ENCODE measurements at places on chromosomes 2 and 18.
A peak's percentile ranks its signal among the peaks of the same experiment; 100 is the strongest.

DNA sequence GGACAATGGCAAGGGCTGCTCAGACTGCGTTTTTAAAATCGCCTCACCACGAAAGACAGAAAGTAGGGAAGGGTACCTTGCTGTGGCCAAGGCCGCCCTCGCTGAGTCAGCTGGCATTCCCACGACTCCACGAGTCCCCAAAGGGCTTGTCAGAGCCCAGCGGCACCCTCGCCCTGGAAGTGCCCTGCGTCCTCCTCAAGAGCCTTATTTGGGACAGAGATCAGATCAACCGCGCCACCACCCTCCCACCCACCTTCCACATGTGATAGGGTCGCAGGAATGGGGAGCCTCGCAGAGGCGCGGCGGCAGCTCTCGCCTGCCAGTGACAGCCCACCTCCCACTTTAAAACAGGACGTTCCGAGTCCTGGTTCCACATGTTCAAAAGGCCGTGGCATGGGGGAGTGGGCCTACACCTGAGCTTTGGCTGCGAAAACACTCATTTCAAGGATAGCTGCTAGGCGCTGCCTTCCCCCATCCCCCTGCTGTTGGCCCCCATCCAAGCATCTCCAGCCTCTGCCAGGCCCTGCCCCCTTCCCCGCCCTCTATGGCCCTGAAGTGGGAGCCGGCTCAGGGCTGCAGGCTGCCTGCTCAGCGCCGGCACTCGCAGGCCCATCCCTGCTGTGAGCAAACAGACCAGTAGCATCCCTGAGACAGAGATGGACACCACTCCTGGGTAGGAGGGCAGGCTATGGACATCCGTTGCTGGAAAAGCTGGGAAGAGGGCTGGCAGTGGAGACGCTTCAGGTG, 38.1 kb upstream of the ARHGEF4 start:
- peak overlapping the region; percentile 57 for H3K4me3 ChIP-seq
- no peaks in the 10 kb centered on the region for H3K36me3 ChIP-seq
- peak overlapping the region; percentile 71 for H3K27ac ChIP-seq
- no peaks in the 10 kb centered on the region for H3K27me3 ChIP-seq

- no peaks in the 10 kb centered on the region for H3K27me3 ChIP-seq
- H3K36me3 ChIP-seq: no peaks in the 10 kb centered on the region
- DNase-seq: no peak
- no peak overlapping the region for H3K4me3 ChIP-seq
- H3K4me1 ChIP-seq: no peaks in the 10 kb centered on the region
Observed at GRCh38 chr2:64036034-64036705, 16.9 kb upstream of the VPS54 start.

- no peak overlapping the region for H3K27ac ChIP-seq
- H3K36me3 ChIP-seq: no peaks in the 10 kb centered on the region
- H3K27me3 ChIP-seq: no peaks in the 10 kb centered on the region
- H3K4me3 ChIP-seq: no peak overlapping the region
Observed at GRCh38 chr2:68426446-68426845, 40.6 kb downstream of the FBXO48 start.

DNA sequence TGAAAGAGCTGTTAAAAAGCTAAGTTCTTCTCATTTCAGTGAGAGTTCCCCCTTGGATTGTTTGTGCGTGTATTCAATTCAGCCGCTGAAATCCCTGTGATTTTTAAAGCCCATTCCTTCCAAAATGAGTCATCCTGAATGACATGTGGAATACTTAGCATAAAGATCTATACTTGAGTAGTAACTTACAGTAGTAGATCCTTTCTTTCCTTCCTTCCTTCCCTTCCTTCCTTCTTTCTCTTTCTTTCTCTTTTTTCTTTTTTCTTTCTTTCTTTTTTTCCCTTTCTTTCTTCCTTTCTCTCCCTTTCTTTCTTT, 18.2 kb upstream of the SOX11 start:
- H3K27me3 ChIP-seq: peaks cover 9% of the 10 kb centered on the region
- H3K4me1 ChIP-seq: no peaks in the 10 kb centered on the region
- no peak for DNase-seq
- H3K4me3 ChIP-seq: no peak overlapping the region
- H3K27ac ChIP-seq: no peak overlapping the region

- no peak overlapping the region for H3K4me3 ChIP-seq
- DNase-seq: peak; percentile 52
- no peaks in the 10 kb centered on the region for H3K27me3 ChIP-seq
- H3K27ac ChIP-seq: peak overlapping the region; percentile 80
- H3K36me3 ChIP-seq: no peaks in the 10 kb centered on the region
- H3K4me1 ChIP-seq: peaks cover 5% of the 10 kb centered on the region
Observed at GRCh38 chr2:30690126-30690561, 117.1 kb downstream of the CAPN13 start.

GRCh38 chr2:239315308-239315707, 85.5 kb downstream of the HDAC4 start:
- peaks cover 12% of the 10 kb centered on the region for H3K4me1 ChIP-seq
- no peaks in the 10 kb centered on the region for H3K36me3 ChIP-seq
- no peak overlapping the region for H3K4me3 ChIP-seq
- peak; percentile 9 for DNase-seq
- no peak overlapping the region for H3K27ac ChIP-seq

DNA sequence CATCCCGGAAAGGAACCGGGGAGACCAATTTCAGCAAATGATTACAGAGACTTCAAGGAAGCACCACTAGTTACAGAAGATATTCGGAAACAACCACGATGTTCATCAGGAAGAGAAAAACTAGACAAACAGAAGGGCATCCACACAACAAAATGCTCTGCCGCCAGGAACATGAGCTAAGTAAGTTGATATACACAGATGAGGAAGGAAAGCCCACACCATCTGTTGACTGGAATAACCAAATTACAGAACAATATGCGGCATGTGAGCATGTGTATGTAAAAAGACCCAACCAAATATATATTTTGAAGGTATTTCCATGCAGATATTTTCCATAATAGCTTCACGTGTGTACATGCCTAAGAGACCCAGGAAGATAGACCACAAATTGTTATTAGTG, 47.0 kb downstream of the ACKR3 start:
- DNase-seq: no peak
- no peaks in the 10 kb centered on the region for H3K36me3 ChIP-seq
- H3K27ac ChIP-seq: no peak overlapping the region
- no peaks in the 10 kb centered on the region for H3K4me1 ChIP-seq

GRCh38 chr18:28602391-28602790, 425.5 kb upstream of the CDH2 start:
- no peak for DNase-seq
- no peak overlapping the region for H3K27ac ChIP-seq
- H3K4me3 ChIP-seq: no peak overlapping the region
- H3K4me1 ChIP-seq: no peaks in the 10 kb centered on the region
- no peaks in the 10 kb centered on the region for H3K27me3 ChIP-seq
- H3K36me3 ChIP-seq: no peaks in the 10 kb centered on the region

DNA sequence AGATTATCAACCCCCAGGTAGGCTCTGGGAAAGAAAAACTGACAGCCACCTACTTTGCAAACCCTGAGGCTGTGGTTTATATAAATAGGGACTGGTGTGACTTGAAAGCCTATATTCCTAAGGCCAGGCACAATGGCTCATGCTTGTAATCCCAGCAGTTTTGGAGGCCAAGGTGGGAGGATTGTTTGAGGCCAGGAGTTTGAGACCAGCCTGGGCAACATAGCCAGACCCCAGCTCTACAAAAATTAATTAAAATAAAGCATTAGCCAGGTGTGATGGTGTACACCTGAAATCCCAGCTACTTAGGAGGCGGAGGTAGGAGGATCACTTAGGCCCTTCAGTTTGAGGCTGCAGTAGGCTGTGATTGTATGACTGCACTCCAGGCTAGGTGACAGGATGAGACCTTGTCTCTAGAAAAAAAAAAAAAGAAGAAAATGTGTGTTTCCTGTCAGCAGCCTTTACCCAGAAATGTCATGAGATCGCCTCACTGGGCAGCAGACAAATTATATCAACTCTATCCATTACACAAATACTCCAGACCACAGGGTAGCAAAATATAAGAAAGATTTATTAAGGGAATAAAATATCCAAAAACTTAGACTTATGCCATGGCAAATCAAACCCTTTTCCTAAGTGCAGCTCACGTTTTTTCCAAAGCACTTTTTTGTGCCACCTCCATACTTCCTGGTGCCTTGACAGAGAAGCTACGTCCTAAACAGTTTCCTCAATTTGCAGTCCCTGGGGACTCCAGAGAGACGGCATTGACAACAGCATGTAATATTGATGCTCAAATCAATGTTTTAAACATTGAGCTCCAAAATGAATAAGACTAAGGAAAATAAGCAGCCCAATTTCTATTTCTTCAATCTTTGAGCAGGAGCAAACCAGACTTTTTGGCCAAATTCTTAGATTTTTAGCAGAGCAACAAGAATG, 190.8 kb upstream of the NDUFV2 start:
- no peak overlapping the region for H3K27ac ChIP-seq
- H3K4me1 ChIP-seq: no peaks in the 10 kb centered on the region
- no peak overlapping the region for H3K4me3 ChIP-seq
- DNase-seq: no peak
- no peaks in the 10 kb centered on the region for H3K27me3 ChIP-seq

- no peaks in the 10 kb centered on the region for H3K36me3 ChIP-seq
- no peak for DNase-seq
- H3K27me3 ChIP-seq: no peaks in the 10 kb centered on the region
Observed at GRCh38 chr18:45780568-45780967, 44.9 kb upstream of the SIGLEC15 start.

DNA sequence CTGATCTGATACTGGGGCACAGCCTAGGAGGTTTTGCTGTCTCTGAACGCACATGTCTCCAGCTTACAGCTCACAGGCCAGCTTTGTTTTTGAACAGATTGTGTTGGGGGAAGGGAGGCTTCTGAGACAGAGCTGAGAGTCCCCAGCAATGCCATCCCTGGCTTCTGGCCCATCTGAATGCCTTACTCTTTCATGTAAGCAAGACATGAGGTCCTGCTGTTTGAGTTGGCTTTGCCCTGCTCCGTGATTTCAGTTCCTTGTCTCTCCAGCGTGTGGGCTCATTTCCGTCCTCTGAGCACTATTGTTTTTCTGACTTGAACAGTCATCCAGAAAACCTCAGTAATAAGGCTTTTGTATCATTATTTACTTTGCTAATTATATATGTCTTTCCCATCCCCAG, 194.9 kb upstream of the TNP1 start:
- no peaks in the 10 kb centered on the region for H3K36me3 ChIP-seq
- no peak for DNase-seq
- no peaks in the 10 kb centered on the region for H3K4me1 ChIP-seq
- H3K27me3 ChIP-seq: no peaks in the 10 kb centered on the region
- H3K4me3 ChIP-seq: no peak overlapping the region

DNA sequence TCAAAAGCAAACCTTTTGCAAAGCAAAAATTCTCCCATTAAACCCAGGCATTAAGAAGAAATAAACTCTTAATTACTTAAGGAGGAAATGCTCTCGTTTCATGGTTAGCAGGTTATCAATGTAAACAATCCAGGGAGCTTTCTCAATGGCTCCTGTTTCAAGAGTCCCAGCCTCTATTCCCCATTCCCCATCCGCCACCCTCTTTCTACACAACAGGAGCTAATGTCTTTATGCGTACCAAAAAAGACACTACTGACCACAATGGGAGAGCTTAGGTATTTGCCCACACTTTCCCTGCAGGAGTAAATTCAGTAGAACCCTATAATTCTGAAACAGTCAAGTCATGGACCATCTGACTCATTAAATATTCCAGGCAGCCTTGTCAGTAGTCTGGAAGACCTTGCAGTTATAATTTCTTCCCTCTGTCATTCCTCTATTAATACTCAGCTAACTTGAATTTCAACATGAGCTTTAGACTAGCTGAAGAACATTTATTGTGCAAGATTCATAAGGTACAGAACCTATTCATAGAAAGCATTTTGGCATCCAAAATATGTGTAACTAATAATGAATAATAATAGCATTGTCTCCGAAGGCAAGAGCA, 48.6 kb downstream of the SLC8A1 start:
- H3K4me1 ChIP-seq: no peaks in the 10 kb centered on the region
- no peak overlapping the region for H3K4me3 ChIP-seq

GRCh38 chr18:63186520-63187222, 132.9 kb downstream of the BCL2 start:
- no peaks in the 10 kb centered on the region for H3K27me3 ChIP-seq
- DNase-seq: no peak
- peak overlapping the region; percentile 74 for H3K27ac ChIP-seq
- no peaks in the 10 kb centered on the region for H3K36me3 ChIP-seq
- H3K4me3 ChIP-seq: no peak overlapping the region

DNA sequence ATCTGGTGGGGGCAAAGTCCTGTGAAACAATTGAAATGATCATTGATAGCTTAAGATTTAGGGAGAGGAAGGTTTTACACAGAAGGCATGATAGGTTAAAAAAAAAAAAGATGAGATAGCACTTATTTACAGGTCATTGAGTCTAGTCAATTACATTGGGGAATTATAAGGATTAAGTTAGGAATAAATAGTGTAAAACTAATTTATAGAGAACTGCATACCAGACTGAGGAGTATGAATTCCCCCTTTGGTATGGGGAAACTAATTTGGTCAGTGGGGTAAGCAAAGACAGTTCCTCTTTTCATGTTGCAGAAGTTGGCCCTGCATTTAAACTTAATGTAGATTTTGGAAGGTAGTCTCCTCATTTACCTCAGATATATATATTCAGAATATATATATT, 10.8 kb downstream of the GLS start:
- H3K27me3 ChIP-seq: no peaks in the 10 kb centered on the region
- H3K36me3 ChIP-seq: no peaks in the 10 kb centered on the region
- no peak overlapping the region for H3K4me3 ChIP-seq
- H3K27ac ChIP-seq: no peak overlapping the region

GRCh38 chr2:11329776-11330175, 14.7 kb downstream of the ROCK2 start:
- H3K27ac ChIP-seq: peak overlapping the region; percentile 68
- no peaks in the 10 kb centered on the region for H3K36me3 ChIP-seq
- no peak for DNase-seq
- H3K4me1 ChIP-seq: peaks cover 12% of the 10 kb centered on the region

- no peaks in the 10 kb centered on the region for H3K4me1 ChIP-seq
- no peaks in the 10 kb centered on the region for H3K36me3 ChIP-seq
- no peak overlapping the region for H3K4me3 ChIP-seq
- H3K27ac ChIP-seq: no peak overlapping the region
- H3K27me3 ChIP-seq: no peaks in the 10 kb centered on the region
Observed at GRCh38 chr2:140650825-140651224, 1480.0 kb downstream of the LRP1B start.

DNA sequence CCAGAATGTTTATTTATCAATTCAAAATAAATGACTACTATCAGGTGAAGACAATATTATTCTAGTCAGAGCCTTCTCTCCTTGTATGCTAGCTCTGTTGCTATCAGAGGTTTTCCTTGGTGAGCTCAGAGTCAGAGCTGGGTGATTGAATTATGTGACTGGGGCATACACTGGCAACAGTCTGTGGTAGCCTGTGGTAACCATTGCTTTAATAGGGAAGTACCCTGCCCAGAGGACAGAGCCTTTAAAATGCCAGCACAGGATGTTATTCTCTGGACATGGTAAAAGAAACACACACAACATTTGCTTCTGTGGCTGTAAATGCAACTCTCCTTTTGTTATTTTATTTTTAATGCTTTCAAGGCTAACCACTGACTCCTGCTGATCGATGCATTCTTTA, 124.7 kb downstream of the PPP1R1C start:
- no peaks in the 10 kb centered on the region for H3K4me1 ChIP-seq
- H3K27me3 ChIP-seq: no peaks in the 10 kb centered on the region
- no peak overlapping the region for H3K27ac ChIP-seq
- no peak for DNase-seq

GRCh38 chr2:160482673-160483072, 10.9 kb downstream of the RBMS1 start:
- DNase-seq: no peak
- H3K4me3 ChIP-seq: no peak overlapping the region
- H3K27ac ChIP-seq: peak overlapping the region; percentile 19
- H3K36me3 ChIP-seq: no peaks in the 10 kb centered on the region
- H3K4me1 ChIP-seq: peaks cover 22% of the 10 kb centered on the region
- H3K27me3 ChIP-seq: no peaks in the 10 kb centered on the region

Measured in uterus (tissue), 4 donors.